Psoas muscle (tissue), 8 donors: ENCODE measurements at places on chromosomes 7 and 10. TPM values are rescaled to one million over a fixed set of nuclear protein-coding genes. Genes with fewer than 3 reads are reported as not detected.

SMKR1 gene
- total RNA-seq: 0.74 TPM

- no peak for DNase-seq
Measured at GRCh38 chr10:26567351-26567721, 129.2 kb downstream of the APBB1IP start.

PLPP4 gene
- not detected for total RNA-seq

ZPBP gene
- not detected for total RNA-seq

GRCh38 chr7:112298543-112299100, 92.1 kb downstream of the ZNF277 start:
- DNase-seq: no peak

SLC18A2 gene
- 0.22 TPM for total RNA-seq

FAM20C gene
- total RNA-seq: 47.6 TPM

STOX1 gene
- 0.30 TPM for total RNA-seq

DNA sequence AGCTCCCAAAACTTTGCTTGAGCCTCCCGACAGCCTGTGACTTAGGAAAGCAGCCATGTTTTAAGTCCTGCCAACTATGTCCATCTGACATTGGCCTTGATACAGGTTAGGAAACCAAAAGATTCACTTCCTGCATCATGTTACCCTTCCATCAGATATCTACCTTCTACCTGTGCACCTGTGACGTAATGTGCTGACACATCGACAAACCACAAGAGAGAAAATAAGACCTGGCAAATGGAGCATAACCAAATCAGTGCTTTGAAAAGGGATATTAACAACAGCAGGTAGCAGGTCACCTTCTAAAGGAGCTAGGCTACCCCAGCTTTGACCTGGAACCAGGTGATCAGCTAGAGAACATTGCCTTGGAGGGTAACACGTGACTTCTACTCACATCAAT, 14.8 kb upstream of the PRR15 start:
- DNase-seq: no peak

DNA sequence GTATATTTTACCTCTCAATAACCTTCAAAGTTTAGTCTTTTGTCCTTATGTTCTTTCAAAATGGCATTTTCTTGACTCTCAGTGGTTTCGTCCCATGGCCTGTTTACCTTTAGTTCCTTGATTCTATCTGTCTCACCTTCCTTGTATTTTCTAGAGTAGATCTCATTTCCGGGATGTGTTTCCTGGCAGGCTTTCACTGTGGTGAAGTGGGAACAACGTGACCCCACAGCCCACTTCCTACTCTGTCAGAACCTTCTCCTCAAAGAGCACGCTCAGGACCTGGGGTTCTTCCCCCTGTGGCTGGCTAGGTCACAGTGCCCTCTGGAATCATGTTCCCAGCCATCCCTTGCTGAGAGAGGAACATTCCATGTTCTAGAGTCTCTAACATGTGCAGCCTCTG, 129.9 kb upstream of the ZNF32 start:
- no peak for DNase-seq

GRCh38 chr10:72048450-72049124, 39.8 kb downstream of the SPOCK2 start:
- DNase-seq: peak; percentile 95

GRCh38 chr7:110007320-110008063, 1083.4 kb upstream of the LRRN3 start:
- DNase-seq: no peak

GRCh38 chr7:41252957-41253356, 449.9 kb downstream of the INHBA start:
- no peak for DNase-seq

GRCh38 chr7:157851501-157852067, 514.8 kb downstream of the DNAJB6 start:
- DNase-seq: peak; percentile 65

DNA sequence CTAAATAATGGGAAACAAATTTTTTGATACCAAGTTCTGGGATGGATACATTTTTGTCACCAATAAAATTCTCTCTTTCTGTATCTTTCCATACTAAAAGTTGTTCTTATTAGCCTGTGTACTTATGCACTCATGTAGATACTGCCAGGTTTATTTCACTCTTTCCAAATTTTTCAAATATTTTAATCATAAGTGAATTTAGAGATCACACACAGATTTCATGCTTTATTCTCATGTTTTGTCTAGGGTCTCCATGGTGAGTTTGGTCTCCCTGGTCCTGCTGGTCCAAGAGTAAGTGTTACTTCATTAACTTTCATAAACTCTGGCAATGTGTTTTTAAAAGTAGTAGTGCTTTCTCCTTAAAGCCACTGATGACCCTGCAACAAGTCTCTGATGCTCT, 20.3 kb downstream of the COL1A2 start:
- no peak for DNase-seq

DNA sequence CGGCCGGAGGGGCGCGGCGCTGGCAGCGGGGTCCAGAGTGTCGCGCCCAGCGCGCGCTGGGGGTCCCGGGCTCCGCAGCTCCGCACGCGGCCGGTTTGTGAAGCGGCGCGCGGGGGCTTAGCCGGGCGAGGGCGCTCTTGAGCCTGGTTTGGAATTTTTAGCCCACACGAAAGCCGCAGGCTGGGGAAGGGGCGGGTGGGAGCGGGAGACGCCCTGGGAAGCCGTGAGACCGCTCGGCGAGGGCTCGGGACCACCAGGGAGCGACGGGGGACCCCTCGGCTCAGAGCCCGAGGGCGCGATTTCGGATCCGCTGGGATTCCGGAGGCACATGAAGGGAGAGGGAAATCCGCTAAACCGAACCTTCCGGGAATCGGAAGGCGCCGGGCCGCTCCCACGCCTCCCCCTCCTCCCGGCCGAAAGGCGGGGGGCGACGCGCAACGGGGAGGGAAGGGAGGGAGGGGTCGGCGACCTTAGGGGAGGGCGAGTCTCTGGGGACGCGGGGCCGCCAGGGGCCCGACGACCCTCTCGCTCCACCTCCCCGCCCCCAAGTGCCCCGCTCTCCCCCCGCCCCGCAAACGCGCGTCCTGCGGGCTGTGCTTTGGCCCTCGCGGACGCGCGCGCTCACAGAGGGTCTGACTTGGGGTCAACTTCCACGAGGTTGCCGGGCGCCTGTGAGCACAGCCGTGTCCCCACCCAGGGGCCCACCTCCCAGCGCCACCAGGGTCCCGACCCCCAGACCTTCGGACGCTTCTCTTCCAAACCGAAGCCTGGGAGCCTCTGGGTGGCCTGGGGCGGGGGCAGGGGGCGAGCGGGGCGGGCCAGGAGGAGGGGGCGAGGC, 5.1 kb upstream of the ELFN1 start:
- peak; percentile 66 for DNase-seq

DNA sequence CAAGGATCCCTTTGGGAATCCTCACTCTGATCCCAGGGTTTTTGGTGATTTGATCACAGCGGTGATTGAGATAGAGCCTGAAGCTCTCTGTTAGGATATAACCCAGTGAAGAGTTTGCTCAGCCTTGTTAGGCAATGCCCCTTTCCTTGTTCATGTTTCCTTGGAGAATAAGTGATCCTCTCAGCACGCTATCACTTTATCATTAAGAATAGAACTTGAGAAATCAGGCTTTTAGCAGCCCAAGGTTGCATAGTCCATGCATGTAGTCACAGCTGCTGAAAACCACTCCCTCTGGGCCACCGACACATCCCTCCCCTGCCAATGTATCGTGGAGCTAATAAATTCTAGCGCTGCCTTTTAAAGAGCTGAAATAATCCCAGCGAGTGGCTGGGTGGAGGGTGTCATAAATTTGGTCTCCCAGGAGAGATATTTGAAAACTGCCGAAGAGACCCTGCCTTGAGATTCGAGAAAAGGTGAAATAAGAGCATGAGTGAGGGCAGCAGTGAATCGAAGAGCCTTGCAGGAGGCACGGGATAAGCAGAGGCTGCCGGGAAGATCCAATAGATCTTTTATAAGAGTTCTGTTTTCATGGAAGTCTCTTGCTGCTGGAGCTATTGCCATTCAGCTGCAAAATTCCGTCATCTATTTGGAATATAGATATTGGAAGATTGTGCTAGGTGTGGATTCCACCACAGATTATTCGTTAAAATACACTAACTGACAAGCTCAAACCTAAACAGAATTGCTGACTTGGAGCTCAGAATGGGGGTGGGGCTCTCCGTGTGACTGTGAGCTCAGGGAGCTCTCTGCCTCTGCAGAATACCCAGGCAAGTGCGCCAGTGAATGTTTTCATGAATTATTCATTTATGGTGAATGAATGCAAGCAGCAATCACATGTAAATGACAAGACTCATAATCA, 249.8 kb downstream of the TRIL start:
- DNase-seq: peak; percentile 58

- DNase-seq: no peak
Measured at GRCh38 chr10:102545997-102546396, 42.2 kb downstream of the SUFU start.

DNA sequence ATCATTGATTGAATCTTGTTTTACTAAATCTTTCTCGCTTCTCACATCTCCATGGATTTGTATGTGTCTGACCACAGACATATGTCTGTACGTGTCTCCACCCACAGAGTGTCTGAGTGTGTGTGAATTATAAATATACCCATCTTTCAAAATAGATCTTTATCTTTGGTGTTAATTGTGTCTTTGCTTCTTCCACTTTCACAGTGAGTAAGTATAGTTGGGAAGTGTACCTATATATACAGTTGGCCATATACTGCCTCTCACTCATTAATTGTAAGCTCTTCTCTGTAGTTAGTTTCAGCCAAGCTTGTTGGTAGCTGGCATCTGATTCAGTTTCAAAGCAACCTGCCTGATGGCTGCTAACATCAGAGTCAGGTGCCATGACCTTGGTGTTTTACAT, 18.4 kb downstream of the EEPD1 start:
- no peak for DNase-seq

DNA sequence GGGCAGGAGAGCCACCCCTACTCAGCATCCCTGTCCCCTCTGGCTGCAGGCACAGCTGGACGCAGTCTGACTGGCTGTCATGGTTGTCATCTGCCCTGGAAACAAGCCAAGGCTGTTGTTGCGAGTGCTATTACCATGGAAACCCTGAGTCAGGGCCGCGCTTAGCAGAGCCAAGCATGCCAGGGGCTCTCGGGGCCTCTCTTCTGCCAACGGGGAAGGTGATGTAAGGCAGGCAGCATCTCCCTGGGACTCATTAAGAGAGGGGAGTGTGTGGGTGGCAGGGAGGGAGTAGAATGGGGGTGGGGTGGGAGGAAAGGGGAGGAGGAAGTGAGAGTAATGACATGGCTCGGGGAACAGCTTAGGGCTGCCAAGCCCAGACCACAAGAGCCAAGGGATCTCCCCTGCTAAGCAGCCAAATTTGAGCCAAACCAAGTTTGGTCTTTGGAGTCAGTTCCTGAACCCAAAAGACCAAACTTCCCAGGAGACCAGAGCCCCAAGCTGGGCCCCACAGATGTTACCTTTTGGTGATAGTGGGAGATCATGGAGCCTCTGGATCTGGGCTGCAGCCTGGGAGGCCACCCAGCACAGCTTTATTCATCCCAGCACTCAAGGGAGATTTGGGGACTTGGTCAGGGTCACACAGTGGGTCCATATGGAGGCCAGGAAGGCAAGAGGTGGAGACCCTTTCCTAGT, 67.6 kb downstream of the TMEM130 start:
- DNase-seq: no peak

PKD2L1 gene
- total RNA-seq: not detected

DNA sequence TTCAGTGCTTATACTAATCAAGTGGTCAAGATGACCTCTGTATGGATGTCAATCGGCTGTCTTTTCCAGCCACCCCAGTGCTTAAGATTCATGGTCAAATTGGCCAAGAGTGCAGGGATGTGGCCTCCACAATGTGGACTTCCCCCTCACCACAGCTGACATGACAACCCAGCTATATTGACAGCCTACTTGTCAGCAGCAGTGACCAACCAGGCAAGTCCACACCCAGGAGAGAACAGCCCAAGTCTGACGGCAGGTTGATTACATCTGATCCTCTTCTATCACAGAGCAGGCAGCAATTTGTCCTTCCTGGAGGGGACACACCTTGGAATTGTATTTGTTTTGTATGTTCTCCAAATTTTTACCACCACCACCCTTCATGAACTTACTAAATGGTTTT, 8.2 kb upstream of the ERVW-1 start:
- DNase-seq: no peak

- no peak for DNase-seq
Measured at GRCh38 chr10:74868392-74868977, 42.1 kb downstream of the KAT6B start.

STEAP1B gene
- total RNA-seq: 0.86 TPM

DNA sequence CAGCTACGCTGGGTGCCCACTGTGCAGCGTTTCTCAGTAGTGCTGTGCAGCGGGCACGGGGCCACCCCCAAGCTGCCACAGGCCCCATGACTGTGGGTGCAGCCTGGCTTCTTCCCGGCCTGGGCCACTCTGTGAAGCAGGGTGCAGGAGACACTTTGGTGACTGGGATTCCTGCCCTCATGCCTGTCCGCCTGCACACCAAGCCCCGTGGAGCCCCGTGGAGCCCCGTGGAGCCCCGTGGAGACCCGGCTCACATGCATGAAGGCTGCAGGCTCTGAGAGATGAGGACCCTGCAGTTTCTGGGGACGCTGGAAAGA, 3.9 kb upstream of the SHH start:
- no peak for DNase-seq

DNA sequence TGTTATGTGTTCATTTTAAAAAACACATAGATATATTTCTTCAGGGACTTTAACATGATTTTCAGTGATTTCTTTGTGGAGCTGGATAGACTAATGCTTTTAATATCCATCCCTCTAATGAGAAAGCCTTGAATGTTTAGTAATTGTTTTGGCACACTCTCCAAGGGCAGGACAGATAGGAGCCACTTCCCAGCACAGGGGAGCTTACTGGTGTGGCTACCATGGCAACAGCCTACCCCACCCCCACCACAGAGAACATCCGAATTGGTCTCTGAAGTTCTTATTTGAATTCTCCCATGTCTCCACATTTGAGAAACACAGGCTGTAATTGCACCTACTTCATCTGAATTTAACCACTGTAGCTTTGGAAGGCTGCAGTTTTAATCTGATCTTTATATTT, 87.7 kb downstream of the PRKG1 start:
- DNase-seq: no peak

DNA sequence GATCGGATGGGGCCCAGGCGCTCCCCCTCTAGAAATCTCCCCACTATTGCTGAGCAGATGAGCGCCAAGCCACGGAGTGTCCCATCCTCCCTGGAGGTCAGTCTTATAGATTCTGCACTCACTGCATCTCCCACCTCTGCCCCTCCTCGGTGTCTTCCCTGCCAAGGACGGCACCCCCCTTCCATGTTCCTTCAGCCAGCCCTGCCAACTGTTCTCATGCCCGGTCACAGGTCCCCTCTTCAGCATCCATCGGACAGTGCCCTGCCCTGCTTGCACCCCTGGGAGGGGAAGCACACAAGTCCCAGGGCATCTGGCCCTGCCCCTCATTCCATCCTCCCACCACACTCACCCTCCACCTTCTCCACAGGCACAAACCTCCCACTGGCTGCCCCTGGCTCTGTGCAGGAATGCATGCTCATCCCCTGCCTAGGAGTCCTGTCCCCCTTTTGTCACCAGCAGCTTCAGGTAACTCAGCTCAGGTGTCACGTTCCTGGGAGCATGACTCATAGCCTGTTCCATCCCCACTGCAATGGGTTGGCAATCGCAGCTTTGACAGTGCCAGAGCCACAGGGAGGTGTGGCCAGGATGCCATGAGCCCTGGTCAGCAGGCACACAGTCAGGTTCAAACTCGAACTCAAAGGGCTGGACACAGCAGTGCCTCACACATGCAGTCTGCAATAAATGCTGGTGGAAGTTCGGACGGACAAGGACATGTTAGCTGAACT, 234.7 kb upstream of the TCERG1L start:
- DNase-seq: no peak

- DNase-seq: no peak
Measured at GRCh38 chr10:49071160-49071761, 44.1 kb downstream of the VSTM4 start.

STAMBPL1 gene
- total RNA-seq: 1.1 TPM

- peak; percentile 34 for DNase-seq
Measured at GRCh38 chr10:70343712-70344111, 38.7 kb downstream of the LRRC20 start.
